ENCODE measurements at places on chromosomes 3 and 15.

DNA sequence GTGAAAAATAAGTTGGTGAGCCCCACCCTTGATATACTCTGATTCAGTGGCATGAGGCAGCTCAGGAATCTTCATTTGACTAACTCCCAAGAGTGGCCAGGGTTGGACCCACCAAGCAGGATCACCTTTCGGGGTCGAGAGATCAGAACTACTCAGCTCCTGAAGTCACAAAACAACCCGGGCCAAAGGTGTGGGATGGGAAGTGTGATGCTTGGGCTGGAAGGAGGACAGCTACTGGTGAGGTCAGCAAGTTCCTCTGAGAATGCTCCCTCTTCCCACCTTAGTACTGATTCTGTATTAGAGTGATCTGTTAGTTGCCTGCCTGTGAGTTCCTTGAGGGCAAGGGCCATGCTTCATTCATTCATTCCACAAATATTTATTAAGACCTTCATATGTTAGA lies 15.1 kb downstream of the ESYT3 start:
- DNase-seq: no peak

DNA sequence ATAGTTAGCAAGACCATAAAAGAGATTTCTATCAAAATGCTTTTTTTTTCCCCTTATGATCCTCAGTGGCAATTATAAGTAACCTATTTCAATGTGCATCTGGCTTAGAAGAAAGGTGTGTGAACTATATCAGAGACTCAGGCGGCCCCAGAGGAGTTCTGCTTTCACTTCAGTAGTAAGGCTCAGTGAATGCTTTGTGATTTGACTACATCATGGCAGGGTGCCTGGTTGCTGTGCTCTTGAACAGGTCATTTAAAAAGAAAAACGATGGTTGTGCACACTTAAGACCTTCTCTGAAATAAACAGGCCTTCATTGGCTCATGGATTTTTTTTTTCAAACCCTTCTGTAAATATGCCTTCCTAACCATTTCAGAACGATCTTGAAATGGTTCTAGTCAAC lies 400.4 kb upstream of the RARB start:
- no peak for DNase-seq

DNA sequence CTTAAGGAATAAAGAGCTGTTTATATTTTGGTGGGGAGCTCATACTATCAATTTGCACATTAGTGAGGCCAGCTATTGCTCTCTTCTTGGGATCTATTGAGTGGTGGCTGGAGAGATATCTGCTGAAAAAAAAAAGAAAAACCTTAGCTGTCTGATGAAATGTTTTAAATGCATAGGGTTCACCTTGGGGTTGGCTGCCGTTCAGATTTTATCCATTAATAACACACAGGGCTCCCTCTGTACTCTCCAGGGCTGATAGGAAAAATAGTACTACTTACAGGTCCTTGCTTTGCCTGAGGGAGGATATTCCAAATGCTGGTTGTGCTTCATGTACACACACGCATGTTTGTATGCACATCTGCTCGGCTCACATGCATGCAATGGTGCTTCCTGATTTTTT lies 803.7 kb downstream of the MCTP2 start:
- DNase-seq: no peak

DNA sequence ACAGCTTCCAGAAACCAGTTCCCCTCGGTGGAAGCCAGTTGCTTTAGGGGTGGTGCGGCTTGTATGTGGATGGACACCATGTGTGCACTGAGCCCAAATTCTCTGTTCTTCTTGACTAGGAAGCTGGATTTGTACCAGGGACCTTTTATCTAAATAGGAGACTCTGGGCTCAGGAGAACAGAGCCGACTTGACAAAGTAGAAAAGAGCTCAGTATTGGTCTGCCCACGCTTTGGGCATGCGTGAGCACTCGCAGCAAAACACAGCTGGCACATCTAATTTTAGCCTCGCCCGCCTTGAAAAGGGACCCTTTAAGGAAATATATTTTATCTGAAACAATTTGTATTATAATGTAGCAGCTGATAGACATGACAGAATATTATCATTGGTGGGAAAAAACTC lies 1.1 kb upstream of the RBMS3 start:
- no peak for DNase-seq

DNA sequence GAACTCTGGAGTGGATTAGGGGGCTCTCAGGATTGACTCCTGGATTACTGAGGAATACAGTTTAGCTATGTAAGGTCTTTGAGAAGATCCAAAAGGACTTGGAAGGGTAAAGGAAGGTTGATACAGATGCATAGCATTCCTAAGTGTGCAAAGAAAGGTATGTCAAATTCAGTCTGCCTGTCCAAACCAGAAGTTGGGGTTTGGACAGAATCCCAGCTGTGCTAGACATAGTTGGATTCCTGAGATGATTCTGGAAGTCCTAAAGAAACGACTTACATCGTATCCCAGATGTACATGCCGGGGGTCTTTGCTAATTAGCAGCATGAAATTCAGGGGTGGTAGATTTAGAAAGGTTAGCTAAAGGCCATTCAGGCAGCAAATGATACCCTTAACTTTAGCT lies 97.7 kb upstream of the TSPAN3 start:
- no peak for DNase-seq
